Ureter (tissue), 1 donor: ENCODE measurements at places on chromosomes 13 and 19. TPM values are rescaled to one million over a fixed set of nuclear protein-coding genes. Genes with fewer than 3 reads are reported as not detected.
A peak's percentile ranks its signal among the peaks of the same experiment; 100 is the strongest.

Gene RASGRP4
- 1.7 TPM for total RNA-seq

Gene CNN1
- 301 TPM for total RNA-seq

Gene ZNF599
- 7.3 TPM for total RNA-seq

Gene CEACAM5
- 0.36 TPM for total RNA-seq

DNA sequence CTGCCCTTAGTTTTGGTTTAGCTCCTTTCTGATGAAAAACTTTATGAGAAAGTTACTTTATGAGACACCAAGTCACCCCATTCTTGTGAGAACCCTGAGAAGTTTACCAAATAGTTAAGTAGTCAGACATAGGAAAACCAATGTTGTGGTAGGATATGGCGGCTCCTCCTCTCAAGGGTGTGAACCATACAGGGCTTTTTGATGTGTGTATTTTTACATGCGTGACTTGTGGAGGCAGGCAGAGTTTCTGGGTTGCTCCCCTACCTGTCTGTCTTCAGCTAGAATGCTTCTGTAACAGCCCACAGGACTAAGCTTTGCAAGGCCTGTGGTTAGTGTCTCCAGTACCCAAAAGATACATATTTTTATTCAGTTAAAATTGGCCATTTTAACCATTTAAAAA is 18.3 kb downstream of the UBAC2 start:
- no peak for DNase-seq

DNA sequence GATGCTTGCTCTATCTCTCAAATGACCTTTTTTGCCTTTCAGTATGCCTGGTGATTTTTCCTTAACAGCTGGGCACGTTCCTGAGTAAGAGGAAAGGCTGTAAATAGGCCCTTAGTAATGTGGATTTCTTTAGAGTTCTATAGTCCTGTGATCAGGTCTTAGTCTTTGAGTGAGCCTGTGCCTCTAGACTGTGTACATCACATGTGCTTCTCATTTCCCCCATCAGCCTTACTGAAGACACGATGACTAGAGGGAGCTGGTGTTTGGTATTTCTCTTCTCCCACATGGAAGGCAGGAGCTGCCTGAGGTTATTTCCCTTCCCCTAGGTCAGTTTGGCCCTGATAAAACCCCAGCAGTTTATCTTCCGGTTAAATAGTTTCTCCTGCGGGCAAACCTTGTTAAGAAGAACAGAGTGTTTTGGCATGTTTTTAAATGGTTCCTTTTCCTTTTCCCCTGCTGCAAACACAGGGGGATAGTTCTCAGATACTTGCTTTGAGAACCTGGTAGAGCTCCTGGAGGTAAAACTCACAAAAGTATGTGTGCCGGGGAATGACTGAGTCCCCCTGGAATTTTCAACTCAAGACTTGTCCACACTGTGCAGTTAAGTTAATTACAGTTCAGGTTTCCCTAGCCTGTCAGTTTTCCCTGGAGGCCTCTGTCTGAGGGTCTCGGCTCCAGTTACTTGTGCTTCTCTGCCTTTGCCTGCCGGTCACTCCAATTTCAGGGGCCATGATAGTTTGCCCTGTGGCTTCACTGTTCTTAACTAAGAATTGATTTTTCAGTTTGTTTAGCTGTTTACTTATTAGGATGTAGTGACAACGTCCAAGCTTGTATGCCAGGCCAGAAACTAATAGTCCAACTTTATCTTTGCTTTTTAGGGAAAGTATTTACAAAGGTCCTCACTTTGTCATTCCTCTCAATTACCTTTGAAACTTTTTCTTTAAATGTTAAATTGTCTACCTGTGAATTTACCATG is 94.4 kb downstream of the URI1 start:
- DNase-seq = no peak

DNA sequence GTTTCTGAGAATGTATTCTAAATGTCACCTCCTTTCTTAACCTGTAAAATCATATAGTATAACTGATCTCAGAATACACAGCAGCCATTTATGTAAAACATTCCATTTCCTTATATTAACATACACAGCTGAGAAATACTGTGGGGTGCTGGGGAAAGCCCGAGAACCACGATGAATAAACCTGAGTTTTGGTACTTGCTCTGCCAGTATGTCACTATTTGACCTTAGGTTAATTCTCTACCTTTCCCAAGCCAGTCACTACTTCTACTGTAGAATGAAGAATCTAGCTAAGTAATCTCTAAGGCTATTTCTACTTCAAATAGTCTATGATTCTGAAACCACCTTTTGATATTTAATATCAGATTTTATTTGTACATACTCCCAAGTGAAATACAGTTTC is 173.7 kb downstream of the TBC1D4 start:
- DNase-seq = no peak

DNA sequence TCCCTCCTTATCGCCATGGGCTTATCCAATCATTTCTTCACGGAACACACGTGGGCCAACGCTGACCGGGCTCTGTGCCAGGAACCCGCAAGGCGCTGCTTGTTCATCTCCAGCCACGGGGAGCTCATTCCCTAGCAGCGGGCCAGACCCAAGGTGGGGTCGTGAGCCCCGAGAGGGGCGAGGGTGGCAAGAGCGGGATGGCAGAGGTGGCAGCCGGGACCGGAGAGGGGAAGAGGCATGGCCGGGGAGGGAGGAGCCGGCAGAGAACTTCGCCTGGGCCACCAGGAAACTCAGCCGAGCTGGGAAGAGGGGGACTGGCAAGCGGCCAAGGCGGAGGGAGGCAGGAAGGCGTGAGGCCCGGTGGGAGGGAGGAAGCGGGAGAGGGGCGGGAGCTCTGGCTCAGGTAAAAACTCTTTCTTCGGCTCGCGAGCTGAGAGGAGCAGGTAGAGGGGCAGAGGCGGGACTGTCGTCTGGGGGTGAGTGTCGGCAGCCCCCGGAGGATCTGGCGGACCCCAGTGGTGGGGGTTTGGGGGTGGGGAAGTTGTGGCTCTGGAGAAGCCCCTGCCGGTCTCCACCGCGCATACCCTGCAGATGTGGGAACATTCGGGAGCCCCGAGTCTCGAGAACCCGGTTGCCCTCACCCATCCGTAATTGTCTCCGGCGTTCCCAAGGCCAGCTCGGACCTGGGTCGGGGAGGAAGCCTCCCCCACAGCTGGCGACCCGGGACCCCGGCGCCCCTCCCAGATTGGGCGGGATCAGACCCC is at the start of gene B3GNT3:
Gene B3GNT3, plus strand, starts transcription at position 408 of the 764 bp plus-strand sequence. CDS start 12,670 bp downstream, outside the sequence.
- DNase-seq = peak; percentile 90

GRCh38 chr13:99434258-99434788 is 66.9 kb upstream of the TM9SF2 start:
- DNase-seq = no peak

- no peak for DNase-seq
Observed at GRCh38 chr13:36887758-36888521, 32.1 kb downstream of the SMAD9 start.

- peak; percentile 19 for DNase-seq
Observed at GRCh38 chr13:111399334-111399733, 78.9 kb downstream of the TEX29 start.
